ENCODE measurements at places on chromosomes 13 and 19.

DNA sequence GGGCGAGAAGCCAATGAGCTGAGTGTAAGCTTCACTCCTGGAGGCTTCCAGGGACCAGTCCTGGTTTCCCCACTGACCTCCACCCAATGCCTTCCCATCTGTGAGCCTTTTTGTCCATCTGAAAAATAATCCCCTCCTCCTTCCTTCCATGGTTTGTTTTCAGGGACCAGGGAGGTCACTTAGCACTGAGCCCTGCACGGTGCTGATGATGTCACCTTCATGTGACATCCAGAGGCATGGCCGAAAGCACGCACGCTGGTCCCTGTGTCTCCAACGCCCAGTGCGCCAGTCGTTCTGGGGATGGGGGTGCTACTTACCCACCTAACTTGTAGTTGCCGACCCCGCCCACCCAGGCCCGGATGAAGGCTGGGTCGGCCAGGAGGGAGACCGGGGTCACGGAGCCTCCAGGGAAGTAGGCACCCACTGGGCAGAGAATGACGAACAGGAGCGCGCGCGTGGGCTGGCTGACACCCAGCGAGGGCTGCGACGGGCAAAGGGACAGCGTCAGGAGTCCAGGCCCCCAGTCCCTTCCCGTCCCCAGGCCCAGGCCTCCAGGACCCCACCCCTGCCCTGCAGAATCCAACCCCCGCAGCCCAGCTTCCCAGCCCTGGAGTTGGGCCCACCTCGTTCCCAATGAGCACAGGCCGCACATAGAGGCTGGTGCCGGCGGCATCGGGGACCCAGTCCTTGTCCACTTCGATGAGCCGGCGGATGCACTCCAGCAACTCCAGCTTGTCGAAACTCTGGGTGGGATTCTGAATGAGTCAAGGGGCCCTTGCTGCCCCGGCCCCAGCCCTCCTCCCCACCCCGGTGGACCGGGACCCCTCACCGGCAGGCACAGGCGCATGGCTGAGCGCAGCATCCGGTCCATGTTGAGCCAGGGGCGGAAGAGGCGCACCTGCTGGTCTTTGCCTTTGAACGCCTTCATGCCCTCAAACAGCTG is 11.2 kb downstream of the BCAT2 start:
- no peak for DNase-seq

- peak; percentile 65 for DNase-seq
Observed at GRCh38 chr19:28956421-28956820, 256.5 kb downstream of the UQCRFS1 start.

GRCh38 chr13:44051918-44052675 is 172.4 kb downstream of the LACC1 start:
- DNase-seq = no peak

- peak; percentile 69 for DNase-seq
Observed at GRCh38 chr13:105202354-105202753, 1333.1 kb downstream of the EFNB2 start.

- no peak for DNase-seq
Observed at GRCh38 chr13:111006506-111007031, 91.7 kb upstream of the ANKRD10 start.

DNA sequence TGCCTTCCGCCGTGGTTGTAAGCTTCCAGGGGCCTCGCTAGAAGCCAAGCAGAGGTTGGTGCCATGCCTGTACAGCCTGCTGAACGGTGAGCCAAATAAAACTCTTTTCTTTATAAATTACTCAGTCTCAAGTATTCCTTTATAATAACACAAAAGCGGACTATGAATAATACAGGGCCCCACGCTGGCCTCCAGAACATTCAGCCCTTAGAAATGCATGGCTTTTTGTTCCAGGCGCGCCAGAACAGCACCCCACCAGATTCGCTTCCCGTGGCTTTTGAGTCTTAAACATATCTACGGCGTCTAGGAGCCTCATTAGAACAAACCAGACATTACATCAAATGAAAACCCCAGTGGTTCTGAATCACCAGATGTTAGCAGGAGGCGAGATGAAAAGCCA is 75.1 kb downstream of the SLC15A1 start:
- DNase-seq = no peak

GRCh38 chr13:113394339-113394640 is 30.4 kb upstream of the GRTP1 start:
- no peak for DNase-seq

Data from kidney glomerular epithelial cell (primary cell).